ENCODE measurements at places on chromosomes 7 and 10.

GRCh38 chr7:121138262-121138933, 149.9 kb downstream of the CPED1 start:
- no peak for DNase-seq

- no peak for DNase-seq
Observed at GRCh38 chr10:6995831-6996230, 415.0 kb downstream of the SFMBT2 start.

DNA sequence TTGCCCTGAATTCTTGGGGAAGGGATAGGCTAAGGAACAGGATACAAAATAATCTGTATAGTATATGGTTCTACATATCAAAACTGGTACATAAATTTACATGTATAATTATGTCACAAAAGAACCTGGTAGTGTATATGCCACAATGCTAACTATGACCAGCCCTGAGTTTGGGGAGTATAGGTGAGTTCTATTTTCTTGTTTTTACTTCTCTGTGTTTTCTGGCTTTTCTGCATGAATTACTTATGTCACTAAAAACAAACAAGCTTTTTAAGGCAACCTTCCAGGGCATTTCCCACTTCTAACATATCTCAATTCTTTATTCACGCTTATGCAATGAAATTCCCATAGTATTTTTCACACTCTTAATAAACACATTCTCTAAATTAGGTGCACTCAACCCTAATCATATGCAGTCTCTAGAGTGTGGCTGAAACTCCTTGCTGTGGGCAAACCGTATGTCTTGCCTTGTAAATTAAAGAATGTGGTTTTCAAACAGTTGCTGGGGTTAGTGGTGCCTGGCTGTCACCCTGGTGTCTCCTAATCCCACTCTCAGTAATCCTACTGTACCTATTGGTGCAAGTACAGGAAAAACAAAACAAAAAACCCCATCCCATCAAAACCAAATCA, 14.0 kb upstream of the INSIG1 start:
- no peak for DNase-seq

- DNase-seq: peak; percentile 44
Observed at GRCh38 chr10:67606572-67606971, 89.4 kb downstream of the CTNNA3 start.

GRCh38 chr7:134928554-134928953, 57.8 kb upstream of the AGBL3 start:
- no peak for DNase-seq

DNA sequence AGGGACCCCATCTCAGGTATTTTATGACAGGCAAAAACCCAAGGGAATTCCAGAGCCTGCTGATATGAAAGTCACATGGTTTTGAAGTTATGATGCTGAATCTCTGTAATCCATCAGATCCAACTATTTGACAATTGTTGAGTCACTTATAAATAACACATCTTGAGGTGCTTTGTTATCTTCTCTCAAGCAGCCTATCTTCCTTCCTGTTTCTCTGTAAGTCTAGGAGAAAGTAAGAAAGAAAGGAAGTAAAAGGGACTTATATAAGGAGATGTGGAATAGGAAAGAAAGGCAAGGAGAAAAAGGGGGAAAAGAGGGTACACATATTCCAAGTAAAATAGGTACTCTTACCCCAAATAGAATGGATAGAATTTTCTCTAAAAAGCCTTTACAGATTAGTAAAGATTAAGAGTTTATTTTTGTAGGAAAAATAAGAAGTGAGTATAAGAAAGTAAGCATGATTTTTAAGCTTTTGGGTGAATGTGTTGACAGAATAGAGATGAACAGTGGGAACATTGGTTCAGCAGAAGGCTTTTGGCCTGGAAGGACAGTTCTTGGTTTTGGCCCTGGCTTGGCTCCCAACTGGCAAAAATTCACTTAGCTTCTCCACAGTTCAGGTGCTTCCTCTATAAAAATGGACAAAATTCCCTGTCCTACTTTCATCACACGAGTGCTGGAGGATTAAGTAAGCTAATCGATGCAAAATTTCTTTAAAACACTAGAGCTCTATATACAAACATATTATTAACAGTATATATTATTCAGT, 39.6 kb upstream of the ANK3 start:
- DNase-seq: no peak

- DNase-seq: no peak
Observed at GRCh38 chr7:149887311-149887710, 13.5 kb downstream of the ATP6V0E2 start.

DNA sequence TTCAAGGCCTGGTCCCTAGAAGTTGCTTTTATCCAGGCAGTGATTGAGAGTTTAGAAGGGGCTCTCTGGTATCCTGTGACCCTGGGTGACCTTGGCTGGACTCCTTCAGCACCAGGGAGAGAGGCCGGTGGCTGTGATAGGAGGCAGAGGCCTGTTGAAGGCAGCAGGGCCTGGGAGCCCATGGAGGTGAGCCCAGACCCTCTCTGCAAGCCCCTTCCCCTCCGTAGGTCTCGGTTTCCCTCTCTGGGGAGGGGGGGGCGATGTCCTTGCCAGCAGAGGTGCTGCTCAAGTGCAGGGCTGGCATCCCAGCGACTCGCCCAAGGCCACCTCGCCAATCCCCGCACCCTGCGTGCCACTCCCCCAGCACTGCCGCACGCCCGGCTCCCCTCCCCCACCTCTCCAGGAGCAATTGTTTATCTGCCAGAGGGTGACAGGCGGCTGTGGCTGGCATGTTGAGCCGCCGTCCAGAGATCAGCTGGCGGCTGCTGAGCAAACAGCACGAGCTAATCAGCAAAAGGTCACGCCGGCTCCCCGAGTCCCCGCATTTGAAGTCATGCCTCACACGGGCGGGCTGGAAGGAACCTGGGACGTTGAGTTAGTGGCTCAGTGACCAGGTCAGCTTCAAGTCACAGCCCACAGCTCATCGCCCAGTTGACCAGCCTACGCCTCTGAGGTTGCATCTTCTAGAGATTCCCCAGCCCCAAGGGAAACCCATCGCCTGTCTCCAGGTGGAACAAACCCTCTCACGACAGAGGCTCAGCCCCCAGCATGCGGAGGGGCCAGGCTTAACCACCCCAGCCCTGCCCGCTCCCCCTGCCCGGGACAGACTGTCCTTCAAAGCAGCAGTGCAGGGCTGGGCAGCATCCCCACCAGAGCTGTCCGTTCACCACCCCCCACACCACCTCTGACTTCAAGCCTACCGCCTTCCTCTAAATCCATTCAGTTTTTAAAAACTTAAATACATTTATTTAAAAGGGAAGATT, 43.7 kb downstream of the ELFN1 start:
- no peak for DNase-seq

- no peak for DNase-seq
Observed at GRCh38 chr7:128025819-128026218, 5.4 kb downstream of the LRRC4 start.

- DNase-seq: no peak
Observed at GRCh38 chr7:28483112-28483511, 70.8 kb downstream of the CREB5 start.

DNA sequence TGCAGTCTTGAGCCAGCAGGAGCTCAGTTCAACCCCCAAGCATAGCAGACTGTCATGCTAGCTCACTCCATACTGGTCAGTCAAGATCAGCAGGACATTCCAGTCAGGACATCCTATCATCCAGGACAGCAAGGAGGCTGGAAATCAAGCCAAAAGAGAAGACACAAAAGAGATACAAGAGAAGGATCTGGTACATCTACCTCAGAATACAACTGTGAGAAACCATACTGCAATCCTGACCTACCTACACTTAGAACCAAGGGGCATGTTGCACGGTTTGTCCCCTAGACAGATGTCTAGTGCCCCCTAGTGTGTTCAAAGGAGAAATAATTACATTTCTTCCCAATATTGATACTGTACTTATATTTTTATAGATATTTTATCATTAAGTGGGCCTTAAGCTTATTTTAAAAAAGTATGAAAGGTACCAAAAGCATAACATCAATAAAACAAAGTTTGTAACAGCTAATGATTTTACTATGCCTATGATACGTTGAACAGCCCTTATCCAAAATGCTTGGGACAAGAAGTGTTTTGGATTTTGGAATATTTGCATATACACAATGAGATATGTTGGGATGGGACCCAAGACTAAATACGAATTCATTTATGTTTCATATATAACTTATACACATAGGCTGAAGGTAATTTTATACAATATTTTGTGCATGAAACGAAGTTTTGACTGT, 26.7 kb downstream of the ERCC6 start:
- no peak for DNase-seq

DNA sequence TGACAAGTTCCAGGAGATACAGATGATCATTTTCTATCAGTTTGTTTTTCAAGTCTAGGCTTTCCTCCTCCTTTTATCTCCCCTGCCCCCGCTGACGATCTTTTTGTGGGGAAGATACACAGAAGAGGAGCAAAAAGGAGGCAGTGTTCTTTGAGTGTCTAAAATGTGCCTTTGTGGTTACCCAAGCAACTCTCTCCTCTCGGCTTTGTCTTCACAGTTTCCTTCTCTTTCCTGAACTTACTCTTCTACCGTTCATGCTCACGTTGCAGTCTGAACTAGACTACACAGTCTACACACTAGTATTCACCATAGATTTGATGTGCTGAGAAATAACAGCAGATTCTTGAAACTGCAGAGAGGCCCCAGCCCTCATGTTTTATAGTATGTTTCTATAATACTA, 23.6 kb downstream of the CEP41 start:
- no peak for DNase-seq

GRCh38 chr10:124532106-124532641, 70.6 kb downstream of the LHPP start:
- no peak for DNase-seq

DNA sequence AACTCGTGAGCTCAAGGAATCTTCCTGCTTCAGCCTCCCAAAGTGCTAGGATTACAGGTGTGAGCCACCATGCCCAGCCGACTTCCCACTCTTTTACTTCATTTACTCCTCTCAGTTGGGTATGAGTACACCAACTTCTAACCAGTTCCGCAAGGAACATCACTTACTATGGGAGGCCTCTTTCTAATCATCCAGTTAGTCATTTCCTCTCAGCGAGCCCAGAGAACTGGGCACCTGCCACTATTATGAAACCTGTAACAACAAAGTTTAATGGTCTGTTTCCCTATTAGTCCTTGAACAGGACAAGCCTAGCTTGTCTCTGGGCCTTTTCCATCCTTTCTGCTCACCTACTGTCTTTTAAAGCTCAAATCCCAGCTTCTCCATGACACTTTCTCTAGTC, 88.8 kb downstream of the DNMBP start:
- DNase-seq: no peak

DNA sequence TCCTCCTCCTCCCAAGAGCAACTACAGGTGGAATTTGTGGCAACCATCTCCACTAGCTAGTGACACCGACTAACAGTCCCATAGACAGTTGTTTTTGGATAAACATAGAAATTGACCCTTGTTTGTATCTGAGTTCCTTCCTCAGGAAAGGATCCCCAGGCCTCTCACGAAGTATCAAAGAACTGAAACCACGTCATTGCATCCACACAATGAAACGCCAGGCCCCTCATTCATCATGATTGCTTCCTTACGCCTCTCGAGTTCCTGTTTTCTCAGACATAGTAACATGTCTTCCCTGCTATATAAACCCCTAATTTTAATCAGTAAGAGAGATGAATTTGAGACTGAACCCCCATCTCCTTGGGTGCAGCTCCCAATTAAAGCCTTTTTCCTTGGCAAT, 18.1 kb downstream of the SLC35G1 start:
- DNase-seq: no peak

DNA sequence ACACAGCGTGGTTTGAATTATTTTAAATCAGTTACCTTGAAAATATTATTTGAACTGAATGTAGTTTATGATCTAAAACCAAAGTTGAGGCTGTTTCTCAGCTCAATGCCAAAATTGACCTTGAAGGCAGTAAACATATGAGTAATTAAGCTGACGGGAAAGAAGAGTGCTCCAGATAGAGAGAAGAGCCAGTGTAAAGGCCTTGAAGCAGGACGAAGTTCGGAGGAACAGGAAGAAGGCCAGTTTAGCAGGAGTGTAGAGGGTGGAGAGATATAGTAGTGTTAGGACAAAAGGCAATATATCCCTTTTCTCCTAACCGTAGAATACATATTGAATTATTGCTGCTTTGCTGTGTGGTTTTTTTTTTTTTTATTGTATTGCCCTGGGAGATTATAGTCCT, 63.2 kb downstream of the CYP51A1 start:
- no peak for DNase-seq

DNA sequence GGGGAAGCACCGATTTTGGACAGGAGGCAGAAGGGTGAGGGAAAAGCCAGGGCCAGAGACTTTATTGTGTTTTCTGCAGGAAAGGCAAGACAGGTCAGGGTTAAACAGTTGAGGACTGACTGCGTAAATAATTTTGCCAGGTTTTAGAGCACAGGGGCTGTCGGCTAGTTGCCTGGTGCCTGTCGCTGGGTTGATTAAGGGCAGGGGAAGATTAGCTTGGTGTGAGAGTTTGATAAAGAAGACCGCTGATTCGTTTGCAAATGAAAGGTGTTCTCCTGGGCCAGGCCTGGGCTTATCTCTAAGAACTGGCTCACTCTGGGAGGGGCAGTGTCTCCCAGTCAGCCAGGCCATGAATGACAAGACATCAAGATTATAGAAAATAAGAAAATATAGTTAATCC, 75.6 kb downstream of the SLC37A3 start:
- no peak for DNase-seq

GRCh38 chr10:24287559-24288195, 78.7 kb downstream of the KIAA1217 start:
- DNase-seq: no peak

GRCh38 chr7:123120286-123120685, 79.5 kb downstream of the SLC13A1 start:
- peak; percentile 90 for DNase-seq

DNA sequence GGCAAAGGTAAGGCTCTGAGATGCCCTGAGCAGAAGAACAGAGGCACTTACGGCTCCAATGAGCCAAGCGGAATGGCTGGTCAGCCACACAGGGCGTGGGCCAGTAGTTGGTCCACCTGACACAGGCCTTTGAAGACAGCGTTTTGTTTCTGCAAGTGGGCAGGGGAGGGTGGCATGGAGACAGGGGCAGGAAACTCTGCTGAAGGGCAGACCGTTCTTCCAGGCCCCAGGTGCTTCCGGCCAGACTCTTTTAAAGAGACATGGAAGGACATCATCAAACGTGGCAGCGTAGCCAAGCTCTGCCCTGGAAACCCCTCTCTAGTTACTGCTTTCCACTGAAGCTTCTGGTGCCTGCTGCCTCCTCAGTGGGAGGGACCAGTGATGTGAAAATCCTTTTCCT, 77.5 kb upstream of the KMT2E start:
- DNase-seq: no peak

GRCh38 chr10:115720121-115720520, 552.9 kb downstream of the GFRA1 start:
- no peak for DNase-seq

GRCh38 chr10:46062723-46063428, 16.8 kb upstream of the MSMB start:
- no peak for DNase-seq

GRCh38 chr10:34576797-34577196, 238.3 kb downstream of the PARD3 start:
- DNase-seq: no peak

- peak; percentile 56 for DNase-seq
Observed at GRCh38 chr7:25098096-25099046, 26.7 kb downstream of the CYCS start.

All from SK-N-MC (cell line).